ENCODE measurements at places on chromosomes 6 and 20.

- DNase-seq = no peak
Observed at GRCh38 chr6:42349753-42350511, 101.8 kb downstream of the TRERF1 start.

- no peak for DNase-seq
Observed at GRCh38 chr6:170093658-170094596, 197.0 kb downstream of the DLL1 start.

DNA sequence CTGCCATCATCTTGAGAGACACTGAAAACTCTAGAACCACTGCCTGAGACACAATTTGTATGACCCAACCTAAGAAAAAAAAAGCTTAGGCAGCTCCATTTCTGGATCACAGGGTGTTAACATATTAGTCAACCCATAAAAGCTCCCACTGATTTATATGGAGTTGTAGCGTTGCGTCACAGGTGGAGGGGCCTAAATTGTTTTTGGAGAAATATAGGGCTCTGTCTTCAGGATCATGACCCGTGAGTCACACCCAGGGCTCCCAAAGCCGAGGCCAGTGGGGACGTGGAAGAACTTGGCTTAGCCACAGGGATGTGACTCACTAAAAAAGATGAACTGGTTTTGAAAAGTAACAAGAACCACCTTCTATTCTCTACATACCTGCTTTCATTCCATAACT, 116.5 kb upstream of the BMP2 start:
- no peak for DNase-seq

GRCh38 chr20:57663681-57664451, 43.6 kb upstream of the ZBP1 start:
- DNase-seq = no peak

- no peak for DNase-seq
Observed at GRCh38 chr20:1326031-1326930, 2.7 kb downstream of the SDCBP2 start.

DNA sequence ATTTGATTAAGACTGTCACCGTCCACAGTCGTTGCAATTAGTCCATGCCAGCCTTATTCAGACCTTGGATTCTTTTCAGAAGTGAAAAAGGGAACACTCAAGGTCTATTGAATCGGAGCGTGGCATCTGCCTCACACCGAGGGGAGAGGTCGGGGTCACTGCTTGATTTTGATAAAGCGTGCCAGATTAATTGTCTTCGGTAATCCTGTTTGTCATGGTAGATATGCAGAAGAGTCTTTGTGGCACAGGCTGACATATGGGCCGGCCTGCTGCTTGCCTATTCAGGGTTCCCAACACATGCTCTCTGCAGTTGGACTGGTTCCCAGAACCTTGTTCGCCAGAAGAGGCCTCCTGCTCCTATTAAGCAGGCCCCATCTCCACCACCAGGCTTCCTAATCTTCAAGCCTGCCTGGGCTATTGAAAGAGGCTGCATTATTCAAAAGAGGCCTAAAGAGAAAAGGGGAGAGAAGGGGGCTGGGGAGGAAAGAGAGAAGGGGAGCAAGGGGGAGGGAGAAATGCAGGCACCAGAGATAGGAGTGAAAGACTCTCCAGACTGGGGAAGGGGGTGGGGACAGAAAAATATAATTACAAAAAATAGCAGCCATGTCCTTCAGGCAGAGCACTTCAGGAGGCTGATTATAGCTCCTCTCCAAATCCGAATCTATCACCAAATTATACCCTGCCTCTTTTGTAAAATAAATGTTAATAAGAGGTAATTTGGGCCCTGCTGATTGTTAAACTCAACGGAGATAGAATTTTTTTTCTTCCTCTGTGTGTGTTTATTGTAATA, 611.3 kb downstream of the HDGFL1 start:
- peak; percentile 97 for DNase-seq

All from COR-L47 (cell line).